NCI-H526 treated with DMSO at 0.1 percent for 48 hours (cell line): ENCODE measurements at places on chromosomes 5 and 9.

DNA sequence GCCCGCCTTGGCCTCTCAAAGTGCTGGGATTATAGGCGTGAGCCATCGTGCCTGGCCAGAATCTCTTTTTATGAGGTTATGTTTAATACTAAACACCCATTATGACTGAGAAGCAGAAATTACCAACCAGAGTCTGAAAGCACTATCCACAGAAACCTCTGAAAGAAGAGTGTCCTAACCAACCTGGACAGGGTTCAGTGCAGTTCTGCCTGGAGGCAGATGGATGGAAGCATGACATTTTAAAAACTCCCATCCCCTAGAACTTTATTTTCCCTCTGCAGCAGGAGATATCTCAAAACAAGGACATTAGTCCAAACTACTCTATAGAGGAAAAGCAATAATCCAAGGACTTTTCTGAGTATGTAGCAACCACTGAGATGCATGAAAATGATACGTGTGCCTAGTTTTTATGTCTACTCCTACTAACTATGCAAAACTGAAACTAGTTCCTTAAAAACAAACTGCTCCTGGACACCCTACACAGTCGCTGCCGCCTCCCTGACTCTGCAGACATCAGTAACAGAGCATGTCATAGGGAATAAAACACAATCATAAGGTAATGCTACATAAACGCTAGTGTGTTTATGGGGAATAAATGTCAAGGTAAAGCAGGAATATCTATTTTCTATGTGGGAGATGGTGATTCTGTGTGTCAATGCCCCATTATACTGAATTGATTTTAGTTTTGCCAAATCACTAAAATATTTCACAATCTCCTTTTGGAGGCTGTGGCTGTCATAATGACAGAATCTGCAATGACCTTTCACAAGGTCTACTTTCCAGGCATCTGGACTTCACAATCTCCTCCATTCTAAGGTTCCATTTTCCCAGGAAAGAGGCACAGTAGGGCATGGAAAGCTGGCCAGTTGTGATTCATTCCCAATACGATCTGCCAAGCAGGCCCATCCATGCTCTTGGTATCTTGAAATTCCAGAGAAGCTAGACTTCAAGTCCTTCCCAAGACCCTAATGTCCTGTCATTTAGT is 122.8 kb downstream of the SIL1 start:
- DNase-seq = no peak

- no peak for DNase-seq
These were observed 83.4 kb downstream of the RAPGEF1 start for GRCh38 chr9:131656356-131657036.

DNA sequence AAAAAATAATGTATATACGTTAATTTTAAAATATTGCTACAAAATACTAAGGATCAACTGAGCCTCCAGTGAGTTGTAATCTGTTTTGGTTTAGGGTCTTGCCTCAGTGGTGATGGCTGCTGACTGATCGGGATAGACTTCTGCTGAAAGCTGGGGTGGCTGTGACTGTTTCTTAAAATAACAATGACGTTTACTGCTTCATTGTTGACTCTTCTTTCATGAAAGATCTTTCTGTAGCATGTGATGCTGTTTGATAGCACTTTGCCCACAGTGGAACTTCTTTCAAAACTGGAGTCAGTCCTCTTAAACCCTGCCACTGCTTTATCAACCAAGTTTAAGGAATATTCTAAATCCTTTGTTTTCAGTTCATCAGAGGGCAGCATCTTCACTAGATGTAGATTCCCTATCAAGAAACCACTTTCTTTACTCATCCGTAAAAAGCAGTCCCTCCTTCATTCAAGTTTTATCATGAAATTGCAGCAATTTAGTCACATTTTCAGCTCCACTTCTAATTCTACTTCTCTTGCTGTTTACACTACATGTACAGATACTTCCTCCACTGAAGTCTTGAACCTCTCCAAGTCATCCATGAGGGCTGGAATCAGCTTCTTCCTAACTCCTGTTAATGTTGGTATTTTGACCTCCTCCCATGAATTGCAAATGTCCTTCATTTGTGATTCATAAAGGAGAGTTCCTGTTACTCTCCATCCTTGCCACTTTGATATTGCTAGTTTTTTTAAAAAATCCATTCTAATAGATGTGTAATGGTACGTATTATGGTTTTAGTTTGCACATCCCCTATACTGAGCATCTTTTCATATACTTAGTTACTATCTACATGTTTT is 41.5 kb upstream of the PTPDC1 start:
- no peak for DNase-seq

GRCh38 chr9:98010445-98010844 is 27.3 kb downstream of the ANP32B start:
- DNase-seq = no peak

GRCh38 chr9:755454-756381 is 85.8 kb upstream of the DMRT1 start:
- DNase-seq = no peak

DNA sequence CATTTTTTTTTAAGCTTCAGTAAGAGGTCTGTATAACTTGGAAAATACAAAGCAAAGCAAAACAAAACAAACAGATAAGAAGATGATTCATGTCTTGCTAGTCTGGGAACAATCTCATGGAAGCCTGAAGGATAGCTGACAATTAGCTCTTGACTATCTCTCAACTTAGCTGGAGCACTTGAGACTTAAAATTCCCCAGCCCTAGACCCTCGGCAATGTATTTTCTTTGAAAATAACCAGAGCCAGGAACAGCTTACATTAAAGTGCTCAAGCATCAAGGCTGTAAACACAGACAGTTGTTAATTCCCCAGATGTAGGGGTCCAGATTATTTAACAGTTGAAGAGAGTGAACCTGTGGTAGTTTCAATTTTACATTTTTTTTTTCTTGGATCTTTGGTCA is 82.9 kb downstream of the TMEM252 start:
- DNase-seq = no peak

GRCh38 chr5:133485468-133485867 is 126.9 kb downstream of the FSTL4 start:
- no peak for DNase-seq

GRCh38 chr5:56851258-56851941 is 36.1 kb downstream of the MAP3K1 start:
- DNase-seq = no peak

DNA sequence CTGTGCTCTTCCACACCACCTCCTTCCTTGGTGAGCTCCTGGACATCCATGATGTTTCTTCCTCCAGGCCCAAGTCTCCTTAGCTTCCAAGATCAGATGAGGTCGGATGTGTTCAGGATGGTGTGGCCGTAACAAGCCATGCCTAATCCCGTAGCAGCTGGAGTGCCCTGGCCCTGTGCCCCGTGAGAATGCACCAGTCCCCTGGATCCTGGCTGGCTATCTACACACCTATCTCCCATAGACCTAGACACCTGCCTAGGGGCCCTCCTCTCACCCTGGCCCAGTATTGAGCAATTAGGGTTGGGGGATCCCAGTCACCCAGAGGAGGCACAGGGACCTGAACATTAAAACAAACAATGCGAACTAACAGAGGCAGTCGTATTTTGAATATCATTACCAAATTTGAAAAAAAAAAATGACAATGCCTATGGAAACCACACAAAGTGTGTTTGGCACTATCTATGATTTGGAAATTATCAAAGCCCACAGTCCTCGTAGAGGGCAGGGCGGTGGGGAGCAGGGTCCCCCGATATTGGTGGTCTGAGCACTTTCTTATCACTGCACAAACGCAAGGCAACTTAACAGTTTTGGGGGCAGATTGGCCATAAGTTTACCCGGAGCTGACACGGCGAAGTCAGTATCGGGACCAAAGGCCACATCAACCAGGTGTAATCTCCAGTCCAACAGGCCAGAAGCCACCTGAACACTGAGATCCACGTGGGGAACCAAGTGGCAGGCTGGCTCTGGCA is 13.2 kb downstream of the ENG start:
- no peak for DNase-seq

DNA sequence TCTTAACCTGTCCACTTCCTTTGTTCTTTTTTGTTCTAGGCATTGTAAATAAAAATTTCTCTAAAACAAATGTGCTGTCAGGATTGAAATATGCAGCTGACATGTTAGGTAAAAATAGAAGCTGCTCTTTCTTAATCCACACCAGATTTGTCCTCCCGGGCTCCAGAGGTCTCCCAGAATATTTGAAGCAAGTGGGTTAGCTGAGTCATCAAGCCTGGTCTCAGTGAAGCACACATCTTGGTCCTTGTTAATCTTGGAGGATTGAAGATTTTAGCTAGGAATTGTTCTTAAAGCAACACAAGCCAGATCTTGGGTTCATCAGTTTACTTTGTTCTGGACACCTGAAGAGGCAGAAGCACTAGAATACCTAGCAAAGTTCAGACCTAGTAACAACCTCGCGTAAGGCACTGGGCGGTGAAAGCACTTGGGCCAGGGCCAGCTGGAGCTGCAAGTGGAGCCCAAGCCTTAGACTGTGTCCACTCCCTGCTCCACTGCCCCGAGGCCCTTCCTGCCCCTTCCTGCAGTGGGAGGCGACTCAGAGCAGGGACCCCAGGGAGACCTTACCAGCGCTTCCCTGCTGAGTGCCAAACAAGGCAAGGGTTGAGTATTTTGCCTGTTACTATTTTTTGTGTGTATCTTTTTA is 36.5 kb downstream of the HABP4 start:
- no peak for DNase-seq

DNA sequence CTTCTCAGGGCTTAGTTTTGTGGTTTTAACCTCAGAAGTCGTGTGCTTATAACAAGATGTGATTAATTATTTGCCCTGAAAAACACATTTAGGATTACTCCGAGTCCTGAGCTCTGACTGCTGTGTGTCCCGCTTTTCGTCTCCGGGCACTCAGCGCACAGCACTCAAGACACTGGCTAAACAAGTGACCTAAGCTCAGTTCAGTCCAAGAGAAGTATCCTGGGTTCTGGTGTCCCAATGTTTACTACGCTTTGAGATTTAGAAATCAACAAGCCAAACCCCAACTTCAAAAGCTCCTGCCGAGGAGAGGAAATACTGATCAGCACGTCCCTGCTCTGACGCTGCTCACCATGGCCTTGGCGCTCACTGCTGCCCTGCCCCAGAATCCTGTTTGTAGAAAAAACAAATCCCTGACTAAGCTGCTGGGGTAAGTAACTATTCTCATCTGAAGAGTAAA is 53.2 kb downstream of the IPPK start:
- DNase-seq = no peak

DNA sequence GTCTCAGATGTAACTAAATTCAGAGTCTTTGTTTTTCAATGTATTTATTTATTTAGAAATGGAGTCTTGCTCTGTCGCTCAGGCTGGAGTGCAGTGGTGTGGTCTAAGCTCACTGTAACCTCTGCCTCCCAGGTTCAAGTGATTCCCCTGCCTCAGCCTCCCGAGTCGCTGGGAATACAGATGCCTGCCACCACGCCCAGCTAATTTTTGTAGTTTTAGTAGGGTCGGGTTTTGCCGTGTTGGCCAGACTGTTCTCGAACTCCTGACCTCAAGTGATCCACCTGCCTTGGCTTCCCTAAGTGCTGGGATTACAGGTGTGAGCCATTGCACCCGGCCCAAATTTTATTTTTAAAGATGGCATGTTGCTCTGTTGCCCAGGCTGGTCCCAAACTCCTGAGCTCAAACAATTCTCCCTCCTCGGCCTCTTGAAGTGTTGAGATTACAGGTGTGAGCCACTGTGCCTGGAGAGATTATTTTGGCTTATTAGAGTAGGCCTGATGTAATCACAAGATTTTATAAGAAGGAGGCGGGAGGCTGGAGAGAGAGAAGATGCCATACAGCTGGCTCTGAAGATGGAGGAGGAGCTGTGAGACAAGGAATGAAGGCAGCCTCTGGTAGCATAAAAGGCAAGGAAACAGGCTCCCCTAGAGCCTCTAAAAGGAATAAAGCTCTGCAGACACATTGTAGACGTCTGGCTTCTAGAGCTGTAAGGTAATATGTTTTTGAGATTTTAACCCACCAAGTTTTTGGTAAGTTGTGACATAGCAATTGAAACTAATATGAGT is 12.9 kb upstream of the KLF9 start:
- DNase-seq = no peak

GRCh38 chr9:96025995-96026602 is 150.6 kb downstream of the ERCC6L2 start:
- no peak for DNase-seq

GRCh38 chr5:11164531-11165294 is 403.7 kb upstream of the DAP start:
- no peak for DNase-seq

DNA sequence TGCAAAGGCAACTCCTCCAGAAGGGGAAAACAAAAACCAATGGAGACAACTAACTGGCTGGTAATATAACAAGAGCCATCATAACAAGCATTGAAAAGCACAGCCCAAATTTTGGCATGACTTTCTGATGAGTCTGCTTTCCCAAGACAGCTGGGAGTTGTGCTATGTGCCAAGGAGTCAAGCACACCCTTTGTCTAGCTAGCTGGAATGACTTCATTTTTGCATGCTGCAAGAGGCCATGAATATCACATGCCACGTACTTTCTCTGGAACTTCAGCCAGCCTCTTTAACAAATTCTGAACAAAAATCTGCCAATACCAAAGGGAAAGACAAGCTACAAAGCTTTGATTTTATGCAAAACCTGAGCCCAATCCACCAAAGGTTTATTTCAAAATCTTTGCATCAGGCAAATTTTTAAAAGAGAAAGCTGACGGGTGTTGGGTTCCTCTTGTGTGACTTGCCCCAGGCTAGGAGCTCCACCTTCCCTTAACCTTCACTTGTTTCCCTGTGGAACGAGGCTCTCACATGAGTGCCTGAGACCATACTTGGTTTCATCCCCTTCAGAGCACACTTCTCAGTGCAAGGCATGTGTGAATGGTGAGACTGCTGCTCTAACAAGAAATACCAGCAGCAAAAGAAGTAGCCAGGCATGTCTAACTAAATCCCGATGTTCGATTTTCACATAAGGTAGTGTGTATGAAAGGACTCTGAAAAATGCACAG is 47.3 kb downstream of the S1PR3 start:
- no peak for DNase-seq

DNA sequence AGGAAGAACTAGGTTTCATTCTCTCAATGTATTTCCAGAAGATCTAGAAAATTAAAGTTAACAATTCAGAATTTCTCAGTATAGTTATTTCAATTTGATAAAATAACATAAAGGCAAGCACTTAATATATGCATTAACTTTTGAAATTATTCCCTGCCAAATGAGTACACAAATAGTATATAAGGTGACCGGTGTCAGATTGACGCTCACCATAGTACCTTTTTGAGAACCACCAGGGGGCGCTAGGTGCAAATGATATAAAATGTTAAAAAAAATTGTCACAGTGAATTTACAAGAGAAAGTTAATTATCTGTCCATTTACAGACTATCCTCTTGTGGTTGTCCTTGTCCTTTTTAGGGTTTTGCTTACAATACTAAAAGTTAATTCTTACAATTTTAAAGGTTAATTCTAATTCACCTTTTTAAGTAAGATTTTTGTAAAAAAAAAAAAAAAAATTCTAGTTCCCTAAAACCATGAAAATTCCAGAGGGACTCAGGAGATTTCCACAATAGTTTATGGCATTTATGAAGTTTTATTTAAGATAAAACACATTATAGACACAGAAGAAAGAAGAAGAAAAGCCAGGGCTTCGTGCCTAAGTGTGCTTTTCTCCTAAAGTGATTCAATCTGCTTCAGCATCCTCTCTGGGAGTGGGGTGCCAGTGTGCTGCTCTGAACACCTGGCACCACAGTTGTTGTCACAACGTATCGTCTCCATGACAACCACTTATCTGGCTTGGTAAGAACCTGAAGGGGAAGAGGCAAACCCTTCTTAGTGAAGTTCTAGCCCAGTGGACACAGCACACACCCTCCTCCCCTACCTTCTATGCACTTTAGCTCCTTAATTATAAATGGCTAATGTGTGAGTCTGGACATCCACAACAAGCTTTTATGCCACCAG is 1.7 kb downstream of the ADAMTS16 start:
- peak; percentile 61 for DNase-seq
